ENCODE measurements at places on chromosomes 3 and 15.

DNA sequence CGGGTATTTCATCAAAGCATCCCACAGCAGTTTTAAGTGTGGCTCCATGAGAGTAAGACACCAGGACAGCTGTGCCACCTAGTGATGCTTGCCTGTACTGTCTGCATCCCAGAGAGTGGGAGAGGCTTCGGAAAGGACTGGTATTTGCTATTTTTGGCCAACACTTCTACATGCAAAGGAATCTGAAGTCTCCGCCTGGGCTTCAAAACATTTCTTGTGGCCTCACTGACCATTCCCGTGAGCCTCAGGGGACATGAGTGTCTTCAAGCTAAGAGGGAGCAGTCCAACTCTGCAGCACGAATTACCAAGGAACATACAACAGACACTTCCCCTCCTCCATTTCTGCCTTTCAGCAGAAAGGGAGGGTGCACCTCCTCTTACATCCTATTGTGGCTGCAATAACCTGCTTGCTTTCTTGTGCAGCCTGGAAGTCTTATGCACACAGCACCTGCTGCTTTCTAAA lies 177.5 kb downstream of the RORA start:
- DNase-seq = no peak

DNA sequence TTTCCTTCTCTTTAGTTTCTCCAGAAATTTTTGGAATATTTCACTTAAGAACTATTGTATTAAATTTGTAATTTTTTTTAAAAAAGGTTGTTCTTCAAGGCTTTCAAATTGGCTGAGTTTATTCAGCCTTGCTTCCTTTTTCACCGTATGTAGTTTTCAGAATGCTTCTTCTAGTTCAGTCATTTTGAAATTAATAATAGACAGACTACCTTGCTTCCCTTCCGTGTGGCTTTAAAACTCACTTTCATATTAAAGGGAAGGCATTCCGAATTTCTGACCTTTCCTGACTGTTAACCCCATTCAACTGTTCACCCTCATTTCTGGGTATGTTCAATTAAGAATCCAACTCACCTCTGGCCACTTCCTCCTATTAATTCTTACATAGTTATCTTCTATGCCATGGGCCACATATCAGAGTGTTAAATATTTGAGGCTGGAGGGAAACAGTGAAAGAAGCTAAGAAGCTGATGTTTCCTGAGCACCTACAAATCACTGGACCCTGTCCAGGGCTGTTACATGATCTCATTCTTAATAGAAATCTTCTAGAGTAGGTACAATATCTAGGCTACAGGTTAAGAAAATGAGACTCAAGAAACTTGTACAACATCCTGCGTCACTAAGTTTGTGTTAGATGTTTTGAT lies 237.5 kb downstream of the P3H2 start:
- no peak for DNase-seq

GRCh38 chr15:80459818-80460217 lies 55.6 kb downstream of the ARNT2 start:
- DNase-seq = no peak

GRCh38 chr3:38586546-38587520 lies 62.7 kb downstream of the SCN5A start:
- no peak for DNase-seq

GRCh38 chr15:58864602-58865424 lies 68.7 kb downstream of the SLTM start:
- no peak for DNase-seq

- DNase-seq = no peak
These were observed 115.8 kb downstream of the LRIG1 start for GRCh38 chr3:66385066-66385465.

GRCh38 chr15:83210619-83211018 lies 3.0 kb upstream of the HDGFL3 start:
- DNase-seq = no peak

- DNase-seq = no peak
These were observed 308.6 kb upstream of the ATP11B start for GRCh38 chr3:182484682-182485081.

GRCh38 chr3:140323561-140323960 lies 354.3 kb upstream of the TRIM42 start:
- no peak for DNase-seq

DNA sequence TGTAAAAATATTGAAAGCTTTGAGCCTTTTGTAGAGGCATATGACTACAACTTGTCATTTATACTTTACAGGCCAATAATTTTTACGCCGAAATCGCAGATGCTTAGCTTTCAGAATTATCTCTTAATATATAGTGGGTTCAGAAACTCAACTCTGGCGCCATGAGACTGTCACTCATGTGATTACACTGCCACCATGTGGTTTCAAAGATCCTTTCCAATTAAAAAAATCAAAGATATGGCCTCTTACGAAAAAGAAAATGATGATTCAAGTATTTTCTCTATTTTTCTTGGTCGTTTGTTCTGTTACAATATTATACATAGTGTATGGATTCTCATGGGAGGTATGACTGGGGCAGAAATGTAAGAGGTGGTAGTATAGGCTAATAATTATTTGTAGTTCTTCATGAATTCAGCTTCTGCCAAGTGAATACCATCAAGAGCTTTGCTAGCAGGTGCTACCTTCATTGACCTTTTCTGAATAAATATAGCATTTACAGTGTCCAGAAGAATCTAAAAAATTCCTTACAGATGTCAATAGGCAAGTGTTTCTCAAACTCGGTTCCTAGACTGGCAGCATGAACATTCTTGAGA lies 751.7 kb upstream of the GOLIM4 start:
- DNase-seq = no peak

DNA sequence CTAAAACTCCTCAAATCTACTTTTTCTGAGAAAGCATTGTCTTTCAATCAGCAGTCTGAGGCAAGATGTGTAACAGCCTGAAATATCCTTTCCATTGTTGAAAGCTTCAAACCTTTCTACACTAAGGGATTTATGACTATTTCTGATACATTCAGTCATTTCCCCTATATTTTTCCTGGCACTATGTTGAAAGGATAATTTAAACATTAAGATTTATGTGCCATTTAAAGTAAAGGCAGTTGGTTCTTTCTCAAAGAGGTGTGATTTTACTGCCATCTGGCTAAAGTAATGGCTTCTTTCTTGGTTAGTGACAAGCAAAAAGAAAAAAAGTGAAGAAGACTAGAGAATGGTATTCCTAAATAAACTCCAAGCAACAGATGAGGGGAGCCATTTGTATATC lies 249.6 kb upstream of the COL8A1 start:
- no peak for DNase-seq

- DNase-seq = no peak
These were observed 8.5 kb downstream of the PDIA5 start for GRCh38 chr3:123075359-123075758.

DNA sequence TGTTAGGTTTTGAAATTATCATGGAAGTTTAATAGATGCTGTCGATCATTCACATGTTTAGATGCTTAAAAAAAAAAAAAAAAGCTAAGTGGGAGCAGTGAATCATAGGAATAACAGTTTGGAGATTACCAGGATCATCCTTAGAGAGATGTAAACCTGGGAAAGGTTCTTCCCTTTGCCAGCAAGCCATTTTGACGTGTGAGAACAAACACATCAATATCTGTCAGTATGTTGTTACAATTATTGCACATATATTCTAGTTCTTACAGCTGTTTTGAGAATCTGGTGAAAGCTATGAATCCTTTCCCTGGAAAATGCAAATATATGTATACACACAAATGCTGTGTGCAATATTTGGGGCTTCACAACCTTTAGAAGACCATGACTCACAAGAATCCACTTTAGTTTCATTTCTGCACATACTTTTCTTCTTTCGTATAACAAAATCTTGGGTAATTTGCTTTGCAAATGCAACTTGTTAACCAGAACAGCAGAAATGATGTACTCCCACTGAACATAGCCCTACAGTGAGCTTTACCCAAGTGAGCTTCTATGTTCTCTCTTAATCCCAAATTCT lies 12.0 kb downstream of the NFKBIZ start:
- no peak for DNase-seq

DNA sequence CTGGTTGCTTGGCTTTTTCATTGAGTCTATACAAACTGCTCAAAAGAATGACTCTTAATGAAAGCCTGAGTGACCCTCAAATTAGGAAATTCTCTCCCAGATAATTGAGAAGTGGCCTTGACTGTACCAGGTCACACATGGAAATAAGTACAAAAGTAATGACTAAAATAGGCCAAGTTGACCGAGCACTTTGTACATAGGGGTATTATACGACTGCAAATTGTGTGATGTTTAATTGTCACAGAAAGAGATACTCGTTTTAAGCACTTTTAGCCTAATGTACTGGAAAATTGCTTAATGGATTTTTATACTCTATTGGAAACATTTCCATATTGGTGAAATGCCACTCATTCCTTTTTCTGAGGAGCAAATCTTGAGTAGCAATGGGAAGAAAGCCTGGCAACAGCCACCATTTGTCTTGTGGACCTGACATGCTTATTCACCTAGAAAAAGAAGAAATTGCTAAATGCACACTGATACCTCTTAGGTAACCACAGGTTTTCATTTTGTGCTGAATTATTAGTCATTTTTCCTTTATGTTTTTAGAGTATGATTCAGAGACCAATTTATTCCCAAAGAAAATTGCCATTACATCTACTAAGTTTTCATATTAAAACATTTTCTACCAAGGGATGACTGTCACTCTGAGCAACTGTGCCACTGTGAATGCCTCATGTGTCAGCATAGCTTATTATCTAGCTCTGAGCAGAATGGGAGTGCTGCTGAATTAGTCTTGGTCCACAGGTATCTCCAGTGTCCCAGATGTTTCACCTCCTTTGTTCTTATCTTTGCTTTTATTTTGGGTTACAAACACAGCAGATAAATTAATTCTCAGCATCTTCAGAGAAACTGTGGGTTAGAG lies 8.9 kb upstream of the PXK start:
- DNase-seq = no peak

DNA sequence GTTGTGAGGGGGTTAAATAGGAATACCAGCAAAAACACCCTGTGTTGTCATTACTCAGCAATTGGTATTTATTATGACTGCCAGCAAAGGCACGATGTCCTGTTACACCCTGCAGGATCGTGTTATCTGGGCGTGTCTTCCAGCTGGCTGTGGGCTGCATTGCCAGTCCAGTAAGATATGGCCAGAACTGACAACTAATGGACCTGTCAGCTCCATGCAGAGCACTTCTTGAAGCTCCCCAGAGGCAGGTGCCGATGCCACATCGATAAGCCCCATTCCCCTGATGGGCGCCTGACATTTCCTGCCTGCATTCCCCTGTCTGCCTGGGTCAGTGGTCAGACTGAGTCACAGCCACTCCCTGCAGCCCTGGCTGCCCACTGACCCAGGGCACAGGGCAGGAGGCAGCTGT lies 79.7 kb upstream of the RASGRF1 start:
- no peak for DNase-seq

DNA sequence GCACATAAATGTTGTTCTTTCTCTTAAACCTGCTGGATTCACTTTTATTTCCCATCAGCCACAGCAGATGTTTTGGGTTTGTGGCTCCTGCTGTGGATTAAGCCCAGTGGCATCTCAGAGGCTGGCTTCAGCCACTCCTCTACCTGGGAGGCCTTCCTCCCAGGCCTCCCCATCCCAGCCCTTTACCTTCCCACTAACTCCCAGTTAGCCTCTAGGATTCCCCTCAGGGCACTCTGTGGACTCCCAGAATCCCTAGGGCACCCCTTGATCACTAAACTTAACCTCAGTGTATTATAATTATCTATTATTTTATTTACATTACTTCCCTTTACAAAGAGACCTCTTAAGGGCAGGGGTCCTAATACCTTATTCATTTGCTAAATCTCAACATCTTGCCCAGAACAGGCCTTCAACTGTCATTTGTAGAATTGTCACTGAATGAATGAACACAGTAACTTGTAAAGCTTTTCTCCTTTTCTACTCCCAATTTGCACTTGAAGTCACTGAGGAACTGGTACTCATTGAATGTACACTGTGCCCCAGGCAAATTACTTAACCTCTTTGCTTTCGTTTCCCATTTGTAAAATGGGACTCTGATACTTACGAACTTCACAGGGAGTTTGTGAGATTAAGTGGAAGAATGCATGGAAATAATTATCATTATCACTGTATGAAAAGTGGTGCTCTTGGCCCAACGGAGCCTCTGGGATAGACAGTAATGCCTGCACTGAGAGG lies 8.3 kb downstream of the CCDC13 start:
- DNase-seq = no peak

DNA sequence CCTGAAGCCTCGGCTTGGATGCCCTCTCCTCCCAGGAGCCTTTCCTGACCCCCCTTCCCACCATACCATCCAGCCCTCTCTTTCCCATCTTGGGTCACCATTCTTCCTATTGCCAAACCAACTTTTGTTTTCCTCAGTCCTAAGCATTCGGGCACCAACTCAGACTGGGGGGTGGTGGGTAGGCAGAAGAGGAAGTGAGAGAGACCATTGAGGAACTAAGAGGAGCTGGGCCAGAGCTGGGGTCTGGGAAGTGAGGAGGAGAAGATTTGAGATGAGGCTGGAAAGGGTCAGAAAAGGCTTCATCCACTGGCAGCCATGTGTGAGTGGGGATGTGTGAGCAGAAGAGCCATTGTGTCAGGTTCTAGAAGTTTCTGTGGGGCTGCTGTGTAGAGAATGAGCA lies 37.7 kb downstream of the TKT start:
- DNase-seq = no peak

GRCh38 chr3:120802916-120803315 lies 60.4 kb downstream of the GTF2E1 start:
- DNase-seq = no peak

DNA sequence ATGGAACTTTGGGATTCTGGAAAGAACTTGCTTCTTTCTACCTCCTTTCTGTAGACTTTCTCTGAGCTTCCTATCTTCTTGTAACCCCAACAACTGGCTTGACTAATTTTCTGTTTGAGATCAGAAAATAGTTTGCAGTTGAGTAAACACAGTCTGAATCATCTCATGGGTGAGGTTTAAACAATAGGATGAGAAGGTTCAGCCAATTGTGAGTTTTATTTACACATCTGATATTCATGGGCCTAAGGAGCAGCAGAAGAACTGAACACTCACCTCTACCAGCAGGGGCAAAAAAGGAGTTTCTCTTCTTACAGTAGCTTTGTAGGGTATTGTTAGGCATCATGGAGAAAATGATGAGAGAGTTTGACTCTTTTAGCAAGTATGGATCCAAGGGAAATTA lies 54.2 kb downstream of the DTWD1 start:
- DNase-seq = no peak
